ENCODE measurements at places on chromosomes 4 and X. TPM values are rescaled to one million over a fixed set of nuclear protein-coding genes. Genes with fewer than 3 reads are reported as not detected.

DNA sequence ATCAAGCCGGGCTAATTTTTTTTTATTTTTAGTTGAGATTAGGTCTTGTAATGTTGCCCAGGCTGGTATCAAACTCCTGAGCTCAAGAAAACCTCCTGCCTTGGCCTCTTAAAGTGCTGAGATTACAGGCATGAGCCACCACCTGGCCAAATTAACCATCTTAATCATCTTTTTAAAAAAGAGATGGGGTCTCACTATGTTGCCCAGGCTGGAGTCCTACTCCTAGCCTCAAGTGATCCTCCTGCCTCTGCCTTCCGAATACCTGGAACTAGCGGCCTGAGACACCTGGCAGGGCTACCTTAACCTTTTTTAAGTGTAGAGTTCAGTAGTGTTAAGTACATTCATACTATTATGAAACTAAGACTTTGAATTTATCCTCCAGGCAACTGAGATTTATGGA is 1.7 kb upstream of the RPS3A start:
- DNase-seq, result no peak

DNA sequence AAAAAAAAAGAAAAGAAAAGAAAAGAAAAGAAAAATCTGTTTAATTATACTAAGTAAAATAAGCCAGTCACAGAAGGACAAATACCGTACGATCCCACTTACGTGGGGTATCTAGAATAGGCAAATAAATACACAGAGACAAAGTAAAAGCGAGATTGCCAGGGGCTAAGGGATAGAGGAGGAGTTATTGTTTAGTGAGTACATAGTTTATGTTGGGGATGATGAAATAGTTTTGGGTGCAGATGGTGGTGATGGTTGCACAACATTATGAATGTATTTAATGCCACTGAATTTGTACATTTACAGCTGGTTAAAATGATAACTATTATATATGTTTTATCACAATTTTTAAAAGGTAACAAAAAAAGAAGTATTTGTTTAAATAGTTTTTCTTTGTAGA is 7.1 kb downstream of the CA5B start:
- DNase-seq, result no peak

- DNase-seq, result no peak
These were observed 57.1 kb downstream of the ANXA3 start for GRCh38 chr4:78608684-78609083.

DNA sequence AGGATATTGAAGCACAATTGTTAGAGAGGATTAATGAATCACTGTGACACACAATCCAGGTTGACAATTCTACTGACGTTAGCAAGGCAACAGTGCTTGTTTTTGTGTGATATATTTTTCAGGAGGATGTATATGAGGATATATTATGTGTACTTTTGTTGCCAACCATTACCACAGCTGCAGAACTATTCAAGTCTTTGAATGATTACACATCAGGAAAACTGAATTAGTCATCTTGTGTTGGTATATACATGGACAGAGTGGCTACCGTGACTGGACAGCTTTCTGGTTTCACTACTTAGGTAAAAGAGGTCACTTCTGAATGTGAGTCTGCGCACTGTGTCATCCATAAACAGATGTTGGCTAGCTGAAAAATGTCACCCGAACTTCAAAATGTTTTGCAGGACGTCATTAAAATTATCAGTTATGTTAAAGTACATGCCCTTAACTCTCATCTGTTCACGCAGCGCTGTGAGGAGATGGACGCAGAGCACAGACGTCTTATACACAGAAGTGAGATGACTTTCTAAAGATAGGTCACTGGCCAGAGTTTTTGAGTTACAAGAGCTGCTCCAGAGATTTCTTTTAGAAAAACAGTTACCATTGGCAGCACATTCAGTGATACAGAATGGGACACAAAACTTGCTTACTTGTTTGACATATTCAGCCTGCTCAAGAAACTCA is 69.0 kb downstream of the MRPL1 start:
- DNase-seq, result no peak

GRCh38 chr4:125739760-125740159 is 425.0 kb downstream of the FAT4 start:
- DNase-seq, result no peak

- no peak for DNase-seq
These were observed 98.8 kb downstream of the CDS1 start for GRCh38 chr4:84681486-84682274.

- DNase-seq, result no peak
These were observed 52.9 kb upstream of the LIMCH1 start for GRCh38 chr4:41485041-41485440.

DNA sequence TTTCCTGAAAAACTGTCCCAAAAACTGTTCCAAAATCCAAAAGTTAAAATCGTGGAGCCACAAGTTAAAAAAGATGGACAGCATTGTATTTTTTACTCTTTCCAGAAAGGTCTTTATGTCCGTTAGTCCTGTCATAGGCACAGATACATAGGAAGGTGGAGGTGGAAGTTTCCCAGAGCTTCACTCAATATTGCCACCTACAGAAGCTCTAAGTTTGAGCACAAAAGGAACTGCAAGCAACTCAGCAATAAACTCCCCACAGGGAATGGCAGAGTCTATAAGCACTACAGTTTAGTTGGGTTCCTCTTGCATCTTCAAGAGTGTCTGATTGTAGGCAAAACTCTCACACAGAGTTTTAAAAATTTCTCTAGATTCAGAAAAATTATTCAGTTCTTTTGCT is 22.0 kb upstream of the UGT2B4 start:
- no peak for DNase-seq

- no peak for DNase-seq
These were observed 213.3 kb downstream of the GLUD2 start for GRCh38 chrX:121260596-121261240.

DNA sequence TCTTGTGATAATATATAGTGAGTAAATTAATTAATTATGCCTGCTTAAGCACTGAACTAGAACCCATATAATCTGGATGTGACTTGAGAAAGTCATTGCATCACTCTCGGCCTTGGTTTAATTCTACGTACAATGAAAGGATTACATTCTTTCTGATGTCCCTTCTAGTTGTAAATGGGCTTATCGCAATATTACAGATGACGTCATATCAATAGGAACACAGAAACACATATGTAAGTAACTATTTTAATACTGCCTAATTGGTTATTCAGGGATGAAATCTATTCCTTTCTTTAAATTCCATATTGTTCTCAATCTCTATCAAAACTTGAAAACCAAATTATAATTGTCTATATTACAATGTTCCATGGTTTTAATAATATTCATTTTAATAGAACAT is 504.6 kb downstream of the PRR32 start:
- no peak for DNase-seq

Gene LGI2
- total RNA-seq, result 8.3 TPM

Gene PDE6B
- total RNA-seq, result 13.0 TPM

Gene IL13RA2
- not detected for total RNA-seq

Gene PAGE5
- not detected for total RNA-seq

Data from WTC11 (cell line).